ENCODE measurements at places on chromosomes 3 and 15. TPM values are rescaled to one million over a fixed set of nuclear protein-coding genes. Genes with fewer than 3 reads are reported as not detected.

GRCh38 chr3:8204853-8205650, 296.6 kb upstream of the LMCD1 start:
- DNase-seq, result peak; percentile 11

DNA sequence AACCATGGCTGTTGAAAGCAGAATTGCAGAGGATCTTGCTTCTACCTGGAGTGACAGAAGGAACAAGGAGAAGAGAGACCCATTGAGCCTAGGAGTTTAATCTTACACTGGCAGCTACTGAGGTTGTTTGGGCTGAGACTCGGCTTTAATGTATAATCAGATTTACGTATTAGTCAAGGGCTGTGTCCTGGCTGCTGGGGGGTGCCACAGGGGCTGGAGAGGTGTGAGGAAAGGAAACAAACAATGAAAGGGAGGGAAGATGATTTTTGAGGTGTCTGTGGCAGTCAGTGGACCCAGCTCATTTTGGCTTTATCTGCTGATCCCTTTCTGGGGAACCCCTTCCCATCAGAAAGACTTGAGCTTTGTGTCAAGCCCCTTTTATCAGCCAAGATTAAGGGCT, 95.7 kb downstream of the PRICKLE2 start:
- DNase-seq, result no peak

Gene SERPINI2
- total RNA-seq, result not detected

Gene LEKR1
- 0.60 TPM for total RNA-seq

DNA sequence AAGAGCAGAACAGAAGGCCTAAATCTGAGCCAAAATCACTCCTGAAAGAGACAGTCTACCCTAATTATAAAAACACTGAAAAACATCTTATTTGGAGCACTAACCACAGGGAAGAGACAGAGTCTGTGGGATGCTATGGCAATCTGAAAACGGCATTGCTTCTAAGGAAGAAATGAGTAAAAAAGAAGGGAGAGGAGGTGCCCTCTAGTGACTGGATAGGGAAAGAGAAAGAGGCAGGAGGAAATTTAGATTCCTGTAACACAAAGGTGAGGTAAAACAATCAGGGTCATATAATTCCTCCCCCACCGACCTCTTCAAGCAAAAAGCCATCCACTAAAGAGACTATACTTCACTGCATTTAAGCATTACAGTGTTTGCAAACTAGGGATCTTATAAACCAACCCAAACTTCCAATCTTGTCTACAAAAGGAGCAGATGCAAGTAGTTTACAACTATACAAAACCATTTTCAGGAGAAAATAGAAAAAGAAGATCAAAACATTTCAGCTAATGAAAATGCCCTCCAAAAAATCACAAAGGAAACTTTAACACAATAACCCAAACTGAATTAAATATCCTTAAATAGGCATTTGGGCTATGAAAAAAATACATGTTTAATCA, 32.6 kb downstream of the HACD2 start:
- peak; percentile 30 for DNase-seq

GRCh38 chr3:41331041-41331440, 131.7 kb downstream of the CTNNB1 start:
- no peak for DNase-seq

DNA sequence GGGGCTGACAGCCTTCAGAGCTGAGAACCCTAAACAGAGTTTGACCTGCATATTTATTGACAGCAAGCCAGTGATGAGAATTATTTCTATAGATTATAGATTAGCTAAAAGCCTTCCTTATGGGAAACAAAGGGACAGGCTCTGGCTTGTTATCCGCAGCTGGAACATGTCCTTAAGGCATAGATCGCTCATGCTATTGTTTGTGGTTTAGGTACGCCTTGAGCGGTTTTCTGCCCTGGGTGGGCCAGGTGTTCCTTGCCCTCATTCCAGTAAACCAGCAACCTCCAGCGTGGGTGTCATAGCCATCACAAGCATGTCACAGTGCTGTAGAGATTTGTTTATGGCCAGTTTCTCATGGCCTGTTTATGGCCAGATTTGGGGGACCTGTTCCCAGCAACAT, 10.2 kb upstream of the FAH start:
- no peak for DNase-seq

Gene FXR1
- 143 TPM for total RNA-seq

DNA sequence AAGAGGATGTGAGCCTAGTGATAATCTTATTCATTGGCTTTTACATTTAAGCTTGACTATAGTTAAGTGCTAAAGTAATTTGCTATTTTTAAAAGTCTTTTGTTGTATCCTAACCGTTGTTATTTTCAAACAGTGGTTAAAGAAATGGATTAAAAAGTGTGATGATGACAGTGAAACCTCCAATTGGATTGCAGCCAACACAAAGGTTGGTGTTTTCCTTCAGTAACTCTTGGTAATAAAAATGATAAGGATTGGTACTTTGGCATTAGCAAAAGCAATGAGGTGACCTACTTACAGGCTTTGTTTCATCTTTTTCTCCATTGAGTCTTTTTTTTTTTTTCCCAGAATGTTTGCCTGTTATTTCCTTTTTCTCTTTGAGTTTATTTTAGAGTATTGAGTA, 87.5 kb upstream of the GOLGA6B start:
- no peak for DNase-seq

DNA sequence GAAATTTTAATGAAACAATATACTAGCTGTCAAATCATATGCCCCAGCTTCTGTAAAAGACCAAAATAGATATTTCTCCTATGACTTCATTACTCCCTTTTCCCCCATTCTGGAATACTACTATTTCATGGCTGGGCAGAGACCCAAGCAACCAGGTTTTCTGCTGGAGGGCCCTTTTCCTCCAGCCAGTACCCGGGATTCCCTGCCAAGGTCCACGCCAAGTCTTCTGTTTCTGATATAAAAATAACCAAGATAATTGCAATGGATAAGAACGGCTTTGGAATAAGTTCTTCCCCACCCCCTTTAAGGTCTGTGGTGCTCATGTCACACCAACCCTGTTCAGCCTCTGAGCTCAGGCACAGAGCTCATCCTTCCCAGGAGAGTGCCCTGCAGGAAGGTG, 17.2 kb upstream of the NMNAT3 start:
- DNase-seq, result no peak

DNA sequence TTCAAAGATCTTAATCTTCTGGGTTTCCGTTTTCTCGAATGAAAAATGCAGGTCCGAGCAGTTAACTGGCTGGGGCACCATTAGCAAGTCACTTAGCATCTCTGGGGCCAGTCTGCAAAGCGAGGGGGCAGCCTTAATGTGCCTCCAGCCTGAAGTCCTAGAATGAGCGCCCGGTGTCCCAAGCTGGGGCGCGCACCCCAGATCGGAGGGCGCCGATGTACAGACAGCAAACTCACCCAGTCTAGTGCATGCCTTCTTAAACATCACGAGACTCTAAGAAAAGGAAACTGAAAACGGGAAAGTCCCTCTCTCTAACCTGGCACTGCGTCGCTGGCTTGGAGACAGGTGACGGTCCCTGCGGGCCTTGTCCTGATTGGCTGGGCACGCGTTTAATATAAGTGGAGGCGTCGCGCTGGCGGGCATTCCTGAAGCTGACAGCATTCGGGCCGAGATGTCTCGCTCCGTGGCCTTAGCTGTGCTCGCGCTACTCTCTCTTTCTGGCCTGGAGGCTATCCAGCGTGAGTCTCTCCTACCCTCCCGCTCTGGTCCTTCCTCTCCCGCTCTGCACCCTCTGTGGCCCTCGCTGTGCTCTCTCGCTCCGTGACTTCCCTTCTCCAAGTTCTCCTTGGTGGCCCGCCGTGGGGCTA, at the start of the genes B2M and PATL2:
Gene B2M, plus strand, starts transcription at position 422 of the 647 bp plus-strand sequence. Its CDS starts 30 bp downstream, at position 452.
Gene PATL2, minus strand, starts transcription at position 228 of the 647 bp plus-strand sequence. CDS start 34,833 bp downstream, outside the sequence.
- DNase-seq, result peak; percentile 97

All from lung microvascular endothelial cell (primary cell).